G401 (cell line): ENCODE measurements at places on chromosomes 3 and 15.

DNA sequence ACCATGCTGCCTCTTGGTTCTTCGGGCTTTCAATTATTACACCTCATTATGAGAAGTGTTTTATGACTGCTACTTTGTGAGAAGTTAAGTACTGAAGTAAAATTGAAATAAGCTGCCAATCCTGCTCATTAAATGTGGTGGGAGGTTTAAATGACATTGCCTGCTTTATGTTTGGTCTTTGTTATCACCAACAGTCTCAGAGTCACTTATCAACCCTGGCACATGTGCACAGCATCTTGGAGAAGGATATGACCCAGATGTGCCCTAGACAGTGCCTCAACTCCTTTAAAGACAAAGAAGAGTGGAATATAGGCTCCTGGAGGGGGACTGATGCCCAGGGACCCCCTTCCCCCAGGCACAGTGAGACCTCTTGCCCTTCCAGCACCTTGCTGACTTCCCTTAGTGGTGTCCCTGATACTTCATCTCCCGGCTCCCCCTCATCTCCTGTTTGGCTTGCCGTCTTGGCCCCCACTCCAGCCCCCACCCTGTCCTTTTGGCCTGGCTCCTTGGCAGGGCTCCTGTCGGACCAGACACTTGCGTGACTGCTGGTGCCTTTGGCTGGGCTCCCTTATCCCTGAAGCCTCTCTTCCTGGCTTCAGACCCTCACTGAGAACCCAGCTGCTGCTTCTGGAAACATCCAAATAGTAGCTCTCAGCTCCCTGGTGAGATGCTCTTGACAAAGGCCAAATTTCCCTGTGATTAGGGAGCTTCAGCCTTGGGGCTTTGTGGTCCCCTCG, 39.8 kb downstream of the ARHGAP31 start:
- no peak for DNase-seq

DNA sequence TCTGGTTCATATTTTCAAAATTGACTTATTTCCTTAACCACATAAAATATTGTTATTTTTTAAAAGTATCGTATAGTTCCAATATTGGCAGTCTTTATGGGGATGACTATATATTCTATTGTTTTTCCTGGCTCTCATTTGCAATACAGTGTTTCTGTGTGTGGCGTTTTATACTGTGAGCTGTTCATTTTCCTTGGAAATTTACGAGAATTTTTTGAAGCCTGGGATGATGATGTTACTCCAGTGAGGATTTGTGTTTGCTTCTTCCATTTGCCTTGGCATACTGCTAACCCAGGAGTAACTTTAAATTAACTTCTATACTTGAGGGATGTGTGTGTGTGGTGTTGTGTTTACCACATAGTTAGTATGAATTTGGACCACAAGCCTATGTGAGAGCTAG, 95.2 kb downstream of the NR1D2 start:
- no peak for DNase-seq

DNA sequence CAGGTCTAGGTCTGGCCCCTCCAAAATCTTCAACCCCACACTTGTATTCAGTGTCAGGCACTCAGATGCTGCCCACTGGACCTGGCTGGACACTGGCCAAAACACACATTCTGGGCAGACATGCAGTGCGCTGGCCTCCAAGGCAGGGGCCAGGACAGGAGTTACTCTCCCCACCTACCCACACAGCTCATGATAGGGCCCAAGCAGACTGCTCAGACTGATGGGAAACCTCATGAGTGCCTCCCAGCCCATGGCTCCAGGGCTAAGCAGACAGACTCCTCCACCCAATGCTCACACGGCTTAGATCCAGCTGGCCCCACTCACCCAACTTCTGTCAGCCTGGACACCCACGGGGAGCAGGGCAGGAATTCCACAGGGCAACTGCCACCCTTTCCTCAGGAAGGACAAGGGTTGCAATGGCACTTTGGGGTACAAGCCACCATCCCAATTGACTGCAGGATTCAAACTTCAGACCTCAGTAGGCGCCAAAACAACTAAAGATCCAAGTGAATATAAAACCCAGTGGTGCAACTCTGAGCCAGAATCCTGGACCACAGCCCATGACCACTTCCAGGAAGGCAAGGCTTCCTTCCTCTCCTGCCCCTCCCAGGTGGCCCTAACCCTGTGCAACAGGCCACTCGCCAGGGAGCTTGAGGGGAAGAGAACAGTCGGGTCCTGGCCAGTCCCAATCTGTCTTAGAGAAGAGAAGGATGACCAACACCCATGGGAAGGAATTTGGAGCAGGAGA, 1.4 kb downstream of the LTF start:
- no peak for DNase-seq

DNA sequence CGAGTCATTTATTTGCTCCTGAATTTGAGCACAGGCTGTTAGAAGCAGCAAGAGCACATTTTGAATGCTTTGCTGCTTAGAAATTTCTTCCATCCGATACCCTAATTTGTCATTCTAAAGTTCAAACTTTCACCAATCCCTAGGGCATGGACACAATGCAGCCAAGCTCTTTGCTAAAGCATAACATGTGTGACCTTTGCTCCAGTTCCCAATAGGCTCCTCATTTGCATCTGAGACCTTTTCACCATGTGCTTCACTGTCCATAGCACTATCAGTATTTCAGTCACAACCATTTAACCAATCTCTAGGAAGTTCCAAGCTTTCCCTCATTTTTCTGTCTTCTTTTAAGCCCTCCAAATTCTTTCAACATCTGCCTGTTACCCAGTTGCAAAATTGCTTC, 1333.1 kb downstream of the SI start:
- no peak for DNase-seq

- DNase-seq: no peak
These were observed 127.6 kb upstream of the ACP3 start for GRCh38 chr3:132189601-132190000.
